Osteoblast (primary cell): ENCODE measurements at places on chromosomes 12 and 14. TPM values are rescaled to one million over a fixed set of nuclear protein-coding genes. Genes with fewer than 3 reads are reported as not detected.
A peak's percentile ranks its signal among the peaks of the same experiment; 100 is the strongest.

GRCh38 chr12:6532927-6533652, 1.2 kb upstream of the GAPDH start:
- peak; percentile 87 for DNase-seq

GRCh38 chr14:51581017-51581881, 70.5 kb upstream of the FRMD6 start:
- DNase-seq = no peak

The PLEKHG3 gene
- total RNA-seq = 2.9 and 5.4 TPM in 2 replicates

DNA sequence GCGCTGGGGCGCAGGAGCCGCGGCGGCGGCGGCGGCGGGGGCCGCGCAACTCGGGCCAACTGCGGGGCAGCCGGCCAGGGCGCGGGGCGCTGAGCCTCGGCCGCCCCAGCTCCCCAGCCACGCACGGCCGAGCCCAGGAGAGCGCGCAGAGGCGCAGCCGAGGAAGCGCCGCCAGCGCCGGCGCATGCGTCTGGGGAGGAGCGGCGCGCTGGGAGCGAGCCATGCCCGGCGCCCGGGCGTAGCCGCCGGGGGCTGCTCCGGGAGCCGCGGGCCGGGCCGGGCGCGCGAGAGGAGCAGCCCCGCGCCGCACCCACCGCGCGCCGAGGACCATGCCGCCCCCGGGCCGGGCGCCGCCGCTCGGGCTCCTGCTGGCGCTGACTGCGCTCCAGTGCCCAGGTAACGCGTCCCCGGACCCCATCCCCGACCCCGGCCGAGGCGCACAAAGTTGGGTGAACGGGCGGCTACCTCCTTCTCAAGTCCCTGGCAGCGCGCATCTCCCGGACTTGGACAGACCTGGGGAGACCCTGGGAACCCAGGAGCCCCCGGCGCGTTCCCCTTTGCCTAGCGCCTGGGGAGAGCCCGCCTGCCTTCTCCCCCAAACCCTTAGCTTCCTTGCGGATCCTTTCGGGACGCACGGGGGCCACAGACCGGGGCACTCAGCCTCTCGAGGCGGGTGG, 121.4 kb downstream of the AACS start:
- peak; percentile 93 for DNase-seq

GRCh38 chr14:64508215-64508776, 3.7 kb downstream of the ZBTB1 start:
- no peak for DNase-seq

- no peak for DNase-seq
Measured at GRCh38 chr12:131815131-131815530, 13.1 kb upstream of the MMP17 start.

GRCh38 chr14:34325493-34325892, 136.5 kb downstream of the SPTSSA start:
- no peak for DNase-seq

The PLCZ1 gene
- total RNA-seq = not detected in 2 replicates

The CCDC92 gene
- 25.7 and 29.5 TPM in 2 replicates for total RNA-seq

DNA sequence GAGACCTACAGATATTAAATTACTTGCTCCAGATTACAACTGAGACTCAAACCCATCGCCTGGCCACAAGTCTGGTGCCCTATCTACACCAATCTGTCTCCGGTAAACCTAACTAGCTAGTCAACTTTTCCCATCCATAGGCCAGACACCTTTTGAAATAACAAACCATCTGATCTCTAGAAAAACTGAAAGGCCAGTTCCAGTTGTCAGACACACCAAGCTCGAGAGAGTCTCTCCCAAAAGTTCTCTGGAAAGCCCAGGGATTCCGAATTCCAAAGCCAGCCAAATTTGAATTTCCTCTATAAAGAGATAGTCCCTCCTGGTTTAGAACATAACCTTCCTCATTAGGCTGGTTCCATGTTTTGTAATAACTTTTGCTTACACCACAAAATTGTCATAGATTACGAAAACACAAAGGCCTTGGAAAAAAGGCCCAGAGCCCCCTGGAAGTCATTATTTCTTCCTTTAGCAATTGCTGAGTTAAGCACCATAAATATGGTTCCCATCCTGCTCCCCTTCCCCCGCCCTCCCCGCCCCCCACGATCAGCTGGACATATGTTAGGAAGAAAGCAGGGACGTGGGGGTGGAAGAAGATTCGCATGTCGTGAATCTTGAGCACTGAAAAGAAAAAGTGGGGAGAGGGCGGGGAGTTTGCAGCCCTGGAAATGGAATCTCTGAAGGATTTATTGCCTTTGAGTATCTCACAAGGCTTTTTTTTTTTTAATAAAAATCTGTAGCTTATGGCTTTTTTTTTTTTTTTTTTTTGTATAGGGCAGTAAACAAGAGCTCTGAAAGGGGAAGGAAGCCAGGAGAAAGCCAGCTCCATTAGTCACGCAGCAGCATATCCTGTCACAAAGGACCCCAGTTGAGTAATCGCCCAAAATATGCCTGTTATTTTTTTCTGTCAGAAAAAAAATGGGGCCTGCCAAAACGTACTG, 110.4 kb downstream of the ZFP36L1 start:
- peak; percentile 90 for DNase-seq

GRCh38 chr12:48122065-48122834, 3.1 kb downstream of the PFKM start:
- no peak for DNase-seq

The ANKS1B gene
- 2.2 and 2.4 TPM in 2 replicates for total RNA-seq

The WNT5B gene
- total RNA-seq = 59.0 and 71.0 TPM in 2 replicates

GRCh38 chr12:19572920-19573558, 133.7 kb downstream of the AEBP2 start:
- peak; percentile 83 for DNase-seq

DNA sequence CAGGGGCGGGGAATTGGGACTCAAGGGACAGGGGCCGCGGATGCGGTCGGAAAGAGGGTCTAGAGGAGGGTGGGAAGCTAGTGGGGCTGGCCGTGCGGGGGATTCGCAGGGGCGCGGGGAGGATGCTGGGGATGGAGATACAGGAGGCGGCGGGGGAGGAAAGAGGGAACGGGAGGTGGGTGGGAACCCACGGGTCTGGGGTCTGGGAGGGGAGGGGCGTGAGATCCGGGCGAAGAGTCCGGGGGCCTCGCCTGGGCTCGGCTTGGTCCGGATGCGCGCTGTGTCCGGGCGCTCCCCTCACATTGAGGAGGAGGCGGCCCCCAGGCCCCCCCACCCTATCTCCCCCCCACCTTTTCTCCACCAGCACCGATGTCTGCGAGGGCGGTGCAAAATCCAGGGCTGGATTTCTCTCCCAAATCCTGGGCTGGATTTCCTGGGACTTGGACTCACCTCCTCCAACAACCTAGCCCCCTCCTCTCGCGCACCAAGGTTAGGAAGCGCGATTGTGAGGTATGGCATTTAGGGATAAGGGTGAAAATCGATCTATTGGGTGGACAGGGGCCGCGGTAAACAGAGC, at the start of gene AGAP2:
Gene AGAP2 (minus strand): TSS at position 82 of the 577 bp plus-strand sequence. CDS start 496 bp downstream, outside the sequence.
- DNase-seq = peak; percentile 81

DNA sequence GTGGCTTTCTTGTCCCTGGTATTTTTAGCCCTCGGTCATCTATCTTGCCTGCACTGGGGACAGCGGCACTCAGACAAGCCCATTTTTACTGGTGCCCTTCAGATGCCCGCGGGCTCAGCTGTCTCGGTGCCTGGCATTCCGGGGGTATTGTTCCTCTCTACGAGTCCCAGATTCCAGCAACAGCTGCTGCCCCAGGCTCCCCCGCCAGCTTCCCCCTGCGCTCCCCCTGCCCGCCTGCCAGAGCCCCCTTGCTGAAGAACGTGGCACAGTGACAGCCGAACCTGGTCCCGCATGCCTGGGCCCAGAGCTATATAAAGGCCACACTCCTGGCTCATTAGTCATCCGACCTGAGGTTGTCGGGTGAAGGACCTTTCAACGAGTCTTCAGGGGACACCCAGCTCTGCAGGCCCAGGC, 10.9 kb upstream of the MYL2 start:
- DNase-seq = peak; percentile 26

DNA sequence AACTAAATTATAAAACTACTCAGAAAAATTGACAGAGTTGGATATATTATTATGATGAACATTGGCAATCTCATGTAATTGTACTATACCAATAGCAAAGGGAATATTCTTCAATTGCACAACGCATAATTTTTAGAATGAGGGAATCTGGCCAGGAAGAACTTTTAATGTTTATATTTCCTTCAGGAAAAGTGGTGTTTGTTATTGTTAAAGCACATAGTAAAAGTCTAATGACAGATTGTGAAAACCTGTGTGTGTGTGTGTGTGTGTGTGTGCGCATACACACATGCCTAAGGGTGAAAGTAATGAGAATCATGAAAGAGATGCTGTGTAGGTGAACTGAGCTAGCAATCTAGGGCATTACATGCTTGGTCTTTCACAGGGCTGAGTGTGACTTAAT, 877.7 kb downstream of the SLC6A15 start:
- DNase-seq = no peak

The GYS2 gene
- not detected in 2 replicates for total RNA-seq

The ACVRL1 gene
- 9.8 and 11.5 TPM in 2 replicates for total RNA-seq

- peak; percentile 91 for DNase-seq
Measured at GRCh38 chr12:19431407-19432308, 7.6 kb upstream of the AEBP2 start.
